Liver (tissue), 10 donors: ENCODE measurements at places on chromosomes 2 and 18.

DNA sequence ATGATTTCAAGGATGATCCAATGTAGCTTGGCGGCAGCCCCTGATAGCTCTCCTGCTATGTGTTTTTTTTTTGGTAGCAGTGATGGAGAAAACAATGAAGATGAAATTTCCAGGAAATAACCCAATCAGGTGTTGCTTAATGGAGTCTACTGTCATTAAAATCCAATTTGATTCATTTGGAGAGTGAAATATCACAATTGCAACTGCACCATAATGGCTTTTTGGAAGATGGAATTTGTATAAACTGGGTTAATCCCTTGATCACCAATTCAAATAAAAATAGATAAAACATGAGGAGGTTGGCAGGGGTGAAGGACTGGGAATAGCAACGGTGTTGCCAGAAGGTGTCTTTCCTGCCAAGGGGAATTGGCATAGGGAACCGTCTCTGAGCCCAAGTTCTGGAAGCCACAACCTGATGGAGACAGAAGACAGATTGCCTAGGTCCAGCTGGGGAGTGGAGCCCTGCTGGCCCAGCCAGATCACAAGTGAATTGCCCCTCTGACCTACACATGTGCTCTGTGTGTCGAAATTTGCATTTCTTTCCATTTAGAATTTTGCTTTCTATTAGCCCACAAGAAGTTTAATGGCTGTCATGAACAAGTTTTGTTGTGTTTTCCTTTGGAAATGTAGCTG, 170.3 kb upstream of the SPRED2 start:
- DNase-seq: no peak

DNA sequence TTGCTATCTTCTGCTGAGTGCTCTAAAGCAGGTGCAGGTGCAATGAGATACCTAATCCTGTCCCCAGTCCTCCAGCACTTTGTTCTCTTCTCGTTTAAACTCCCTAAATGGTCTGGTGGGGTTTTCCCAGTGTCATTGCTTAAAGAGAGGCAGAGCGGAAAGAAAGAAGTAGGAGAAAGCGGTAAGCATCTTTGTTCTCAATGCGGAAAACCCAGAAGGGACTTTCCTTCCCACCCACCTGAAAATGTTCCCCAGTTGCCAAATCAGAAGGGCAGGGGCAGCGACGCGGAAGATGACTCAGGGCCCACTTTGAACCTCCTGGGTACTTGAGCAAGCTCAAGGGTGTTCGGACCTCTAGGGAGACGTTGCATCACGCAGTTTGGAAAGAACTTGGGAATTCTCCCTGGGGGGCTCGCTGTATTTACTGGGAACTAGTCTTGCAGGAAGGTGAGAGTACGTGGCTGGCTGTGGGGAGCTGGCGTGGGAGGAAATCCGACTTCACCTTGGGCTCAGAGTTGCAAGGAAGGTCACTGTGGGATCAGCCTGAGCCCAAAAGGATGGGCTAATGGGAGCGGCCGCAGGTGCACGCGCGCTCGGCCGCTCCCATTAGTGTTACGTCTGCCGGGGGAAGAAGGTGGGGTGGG, 589 bp upstream of the SGPP2 start:
- no peak for DNase-seq

- no peak for DNase-seq
Measured at GRCh38 chr2:105571445-105571987, 172.7 kb upstream of the FHL2 start.

- no peak for DNase-seq
Measured at GRCh38 chr2:21602789-21603188, 479.0 kb downstream of the TDRD15 start.

DNA sequence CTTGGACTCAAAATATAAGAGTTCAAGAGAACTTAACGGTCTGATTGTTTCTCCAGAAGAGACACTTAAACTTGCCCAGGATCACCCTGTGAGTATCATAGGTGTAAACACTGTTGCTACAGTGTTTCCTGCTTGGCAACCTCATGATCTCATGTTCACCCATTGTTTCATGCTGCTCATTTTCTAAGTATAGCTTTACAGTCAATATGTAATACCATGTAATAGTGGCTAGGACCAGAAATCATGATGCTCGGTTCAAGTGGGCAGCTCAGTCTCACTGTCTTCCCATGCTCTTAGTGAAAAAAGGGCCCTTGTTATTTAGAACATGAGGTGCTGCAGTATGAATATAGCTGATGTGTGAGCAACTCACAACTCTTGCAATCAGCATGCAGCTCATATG, 157.5 kb downstream of the CERS6 start:
- no peak for DNase-seq

DNA sequence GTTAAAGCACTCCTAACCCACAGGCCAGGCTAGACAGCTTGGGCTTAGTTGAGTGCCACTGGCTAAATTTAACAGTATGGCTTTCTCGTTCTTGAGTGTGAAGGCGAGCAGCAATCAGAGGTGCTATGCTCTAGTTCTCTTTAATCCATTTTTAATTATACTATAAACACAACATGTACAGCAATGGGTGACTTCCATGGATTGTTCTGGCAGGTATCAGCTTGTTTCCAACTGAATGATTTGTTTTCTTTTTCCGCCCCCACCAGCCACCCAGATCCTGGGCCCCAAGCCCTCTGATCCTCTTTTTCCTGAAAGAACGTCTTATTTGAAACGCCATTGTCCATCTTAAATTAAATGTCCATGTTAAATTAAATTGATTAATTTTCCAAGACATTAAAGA, 244.8 kb downstream of the IKZF2 start:
- no peak for DNase-seq

GRCh38 chr2:15546297-15547098, 14.6 kb downstream of the NBAS start:
- DNase-seq: no peak

GRCh38 chr2:189799531-189799930, 15.3 kb downstream of the PMS1 start:
- no peak for DNase-seq

- DNase-seq: no peak
Measured at GRCh38 chr2:69578198-69578540, 65.4 kb downstream of the AAK1 start.

GRCh38 chr2:239305222-239305575, 95.6 kb downstream of the HDAC4 start:
- no peak for DNase-seq

DNA sequence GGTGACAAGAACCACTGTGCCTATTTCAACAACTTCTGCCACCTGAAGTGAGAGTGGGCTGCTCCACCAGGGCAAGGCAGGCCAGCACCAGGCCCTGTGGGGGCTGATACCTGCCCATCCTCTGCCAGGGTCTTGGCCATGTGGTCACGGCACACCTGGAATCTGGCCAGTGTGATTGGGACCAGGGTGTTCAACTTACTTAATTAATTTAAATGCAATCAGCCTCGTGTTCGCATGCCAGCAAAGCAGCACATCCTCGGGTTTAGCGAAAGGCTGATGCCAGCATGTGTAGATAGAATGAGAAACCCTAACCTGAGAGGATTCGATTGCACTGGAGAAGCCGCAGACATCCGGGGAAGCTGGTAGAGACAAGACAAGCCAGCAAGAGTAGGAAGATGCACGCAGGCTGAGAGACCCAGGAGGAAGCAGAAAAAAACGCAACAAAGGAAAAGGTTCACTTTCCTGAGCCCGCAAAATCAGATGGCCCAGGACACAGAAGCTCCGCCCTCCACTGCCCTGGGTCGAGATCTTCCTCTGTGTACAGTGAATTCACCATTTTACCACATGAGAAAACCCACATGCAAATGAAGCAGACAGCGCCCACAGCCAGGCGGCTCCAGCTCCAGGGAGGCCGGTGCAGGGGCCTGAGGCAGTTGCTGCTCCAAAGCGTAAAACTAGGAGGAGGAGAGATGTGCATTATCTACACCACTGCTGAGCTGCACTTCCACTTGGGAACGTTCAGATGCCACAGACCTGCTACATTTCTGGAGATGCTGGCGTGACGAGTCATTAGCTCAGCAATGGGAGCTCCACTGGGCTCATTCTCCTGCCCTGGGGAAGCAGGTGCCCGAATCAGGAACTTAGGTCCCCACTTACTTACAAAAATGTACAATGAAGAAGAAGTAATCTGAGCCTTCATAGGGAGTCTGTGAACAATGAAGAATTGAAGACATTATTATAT, 92.1 kb downstream of the TMEM18 start:
- no peak for DNase-seq

DNA sequence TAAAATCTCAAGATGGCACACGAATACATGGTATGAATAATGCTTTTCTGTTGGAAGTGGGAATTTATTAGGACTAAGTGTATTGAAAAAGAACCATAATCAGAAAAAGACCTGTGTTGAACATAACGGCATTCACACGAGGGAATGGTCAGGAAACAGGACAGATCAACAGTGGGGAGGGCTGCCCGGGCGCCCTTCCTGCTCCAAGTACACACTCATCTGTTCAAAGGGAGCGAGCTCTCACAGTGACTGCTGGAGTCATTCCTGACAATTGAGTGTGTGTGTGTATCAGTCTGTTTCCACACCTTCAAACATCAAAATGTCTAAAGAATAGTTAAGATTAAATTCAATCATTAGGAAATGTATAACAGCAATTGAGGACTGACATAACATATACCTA, 167.2 kb downstream of the HDAC4 start:
- DNase-seq: no peak

DNA sequence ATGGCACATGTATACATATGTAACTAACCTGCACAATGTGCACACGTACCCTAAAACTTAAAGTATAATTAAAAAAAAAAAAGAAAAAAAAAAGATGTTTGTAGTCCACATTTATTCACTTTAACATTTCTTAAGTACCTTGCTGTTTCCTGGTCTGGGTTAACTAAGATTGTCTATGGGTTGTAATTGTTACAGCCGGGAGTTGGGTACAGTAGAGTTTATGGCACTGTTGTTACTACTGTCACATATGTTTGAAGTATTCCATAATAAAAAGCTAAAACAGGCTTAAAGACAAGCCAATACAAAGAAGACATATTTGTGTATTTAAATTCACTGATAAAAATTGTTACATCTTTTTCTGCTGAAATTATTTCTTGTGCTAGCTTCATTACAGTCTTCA, 36.2 kb downstream of the GCC2 start:
- DNase-seq: no peak
